ELR (cell line): ENCODE measurements at places on chromosomes 11 and 22.
A peak's percentile ranks its signal among the peaks of the same experiment; 100 is the strongest.

DNA sequence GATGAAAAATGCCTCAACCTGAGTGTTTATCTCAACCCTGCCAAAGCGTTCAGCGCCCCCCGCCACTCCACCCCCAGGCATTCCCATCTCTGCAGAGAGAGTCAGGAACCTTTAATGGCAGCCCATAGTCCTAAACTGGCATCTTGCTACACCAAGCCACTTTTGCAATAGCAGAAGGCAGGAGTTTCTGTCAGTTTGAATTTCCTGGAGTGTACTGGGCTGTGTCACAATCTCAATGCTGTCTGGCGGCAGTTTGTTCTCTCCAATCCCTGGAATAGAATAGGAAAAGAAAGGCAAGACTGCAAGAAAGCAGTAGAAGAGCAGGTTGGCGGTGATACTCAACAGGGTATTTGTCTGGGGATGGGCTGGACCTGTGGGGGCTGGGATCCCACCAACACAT, 32.9 kb upstream of the FLI1 start:
- DNase-seq = no peak

- DNase-seq = no peak
These were observed 80.1 kb downstream of the SVIP start for GRCh38 chr11:22749536-22749935.

DNA sequence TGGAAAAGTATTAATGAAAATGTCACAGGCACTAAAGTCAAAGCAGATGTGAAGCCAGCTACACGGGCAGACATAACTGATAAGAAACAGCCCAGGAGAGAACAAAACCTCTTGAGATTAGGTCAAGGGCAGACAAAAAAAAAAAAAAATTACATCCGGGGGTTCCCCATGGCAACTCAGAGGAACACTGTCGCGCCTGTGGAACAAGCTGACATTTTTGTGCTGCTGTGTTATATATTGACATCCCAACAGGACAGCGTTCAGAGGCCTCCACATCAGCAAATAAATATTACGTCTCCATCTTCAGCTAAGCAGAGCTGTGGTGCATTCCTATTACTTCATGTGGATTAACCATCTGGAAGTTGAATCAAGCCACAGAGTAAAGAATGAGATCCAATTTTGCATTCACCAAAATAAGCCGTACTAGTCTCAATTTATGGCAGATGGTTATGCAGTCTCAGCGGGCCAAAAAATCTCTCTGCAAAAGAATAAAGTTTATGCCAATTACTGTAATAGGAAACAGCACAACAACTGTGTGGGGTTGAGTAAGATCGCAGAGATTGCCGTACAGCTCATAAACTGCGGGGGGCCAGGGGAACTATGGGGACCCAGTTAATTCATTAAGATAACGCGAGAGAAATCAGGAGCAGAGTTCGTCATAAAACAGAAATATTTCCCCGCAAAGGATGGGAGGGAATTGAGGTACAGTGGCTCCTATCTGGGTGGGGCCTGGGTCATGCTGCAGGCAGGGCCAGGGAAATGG, 41.3 kb upstream of the MN1 start:
- no peak for DNase-seq

- DNase-seq = no peak
These were observed 206.7 kb downstream of the SBF2 start for GRCh38 chr11:10087186-10087922.

GRCh38 chr11:10453261-10453660, 1.8 kb upstream of the AMPD3 start:
- peak; percentile 47 for DNase-seq

DNA sequence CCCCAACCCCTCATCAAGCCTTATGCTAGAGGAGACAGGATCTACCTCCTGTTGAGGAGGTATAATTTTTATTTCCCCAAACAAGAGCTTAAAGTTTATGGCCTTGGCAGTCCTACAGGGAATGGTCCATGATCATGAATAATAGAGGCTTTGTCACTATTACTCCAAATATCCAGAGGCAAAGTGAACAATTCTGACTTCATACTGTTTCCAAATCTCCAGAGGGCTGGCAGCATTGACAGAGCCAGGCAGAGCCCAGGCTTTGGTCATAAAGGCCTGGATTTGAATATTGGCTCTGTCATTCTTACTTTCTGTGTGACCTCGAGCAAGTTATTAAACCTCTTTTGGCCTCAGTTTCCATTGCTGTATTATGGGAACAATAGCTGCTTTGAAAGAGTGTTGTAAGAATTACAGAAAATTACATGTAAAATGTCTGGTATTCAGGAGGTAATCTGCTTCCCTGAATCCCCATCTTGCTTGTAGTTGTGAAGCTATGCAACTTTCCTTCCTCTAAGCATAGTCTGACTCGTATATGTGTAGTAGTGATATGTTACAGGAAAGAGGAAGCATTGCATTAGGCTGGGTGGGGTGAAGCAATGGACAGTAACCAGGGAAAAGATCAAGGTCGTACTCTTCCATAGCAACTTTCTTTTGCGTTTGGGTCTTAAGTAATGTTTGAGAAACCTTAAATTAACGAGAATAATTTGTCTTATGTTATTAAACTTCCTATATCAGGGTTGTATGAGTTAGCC, 88.8 kb downstream of the CD44 start:
- DNase-seq = peak; percentile 52

GRCh38 chr11:119974051-119974450, 163.9 kb downstream of the TRIM29 start:
- no peak for DNase-seq

DNA sequence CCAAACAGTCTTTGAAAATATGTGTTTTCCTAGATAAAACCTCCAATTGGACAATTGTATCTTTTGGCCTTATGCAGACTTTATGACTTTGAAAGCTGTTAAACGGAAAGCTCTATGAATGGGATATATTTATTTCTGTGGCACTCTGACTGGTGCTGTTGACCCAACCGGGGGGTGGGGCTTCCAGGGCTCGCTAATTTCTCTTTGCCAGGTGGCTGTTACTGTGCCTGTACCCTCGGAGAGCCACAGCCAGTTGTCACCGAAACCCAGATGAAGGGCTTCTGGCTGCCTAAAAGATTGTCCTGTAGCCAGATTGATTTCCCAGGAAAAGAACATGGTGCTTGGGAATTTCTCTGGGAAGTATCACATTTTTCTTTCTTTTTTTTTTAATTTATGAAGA, 132.7 kb upstream of the NAV2 start:
- DNase-seq = no peak

- peak; percentile 2 for DNase-seq
These were observed 6.6 kb upstream of the MS4A12 start for GRCh38 chr11:60485987-60486386.

DNA sequence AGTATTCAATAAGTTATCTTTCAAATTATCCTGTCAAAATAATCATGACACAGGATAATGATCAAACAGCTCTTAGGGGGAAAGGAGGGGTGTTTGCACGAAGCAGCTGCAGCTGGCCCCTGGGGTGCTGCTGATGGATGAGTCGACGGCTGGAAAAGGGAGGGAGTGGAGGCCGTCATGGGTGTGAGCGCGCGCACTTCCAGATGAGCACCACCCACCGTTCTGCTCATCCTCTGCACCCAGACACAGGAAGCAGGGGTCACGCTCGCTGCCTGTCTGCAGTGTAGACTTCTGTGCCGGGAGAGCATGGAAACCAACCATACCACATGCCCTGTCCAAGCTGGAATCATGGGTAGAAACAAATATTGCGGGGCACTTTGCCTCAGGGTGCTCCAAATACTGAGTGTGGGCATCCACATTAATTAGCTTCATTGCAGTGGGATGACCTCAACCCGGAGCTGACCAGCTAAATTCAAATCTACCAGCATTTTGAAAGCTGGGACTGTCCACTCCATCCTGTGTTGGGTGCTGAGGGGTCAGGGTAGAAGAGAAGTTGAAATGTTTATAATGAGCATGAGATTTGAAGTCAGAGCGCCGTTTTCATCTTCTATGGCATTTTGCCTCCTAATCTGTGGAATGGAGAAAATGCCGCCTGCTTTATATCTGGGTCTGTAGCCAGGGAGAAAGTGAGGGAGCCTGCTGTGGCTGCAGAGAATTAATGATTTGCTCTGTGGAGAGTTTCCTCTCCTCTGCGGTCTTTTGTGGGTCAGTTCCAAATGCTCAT, 802.4 kb downstream of the TBC1D22A start:
- no peak for DNase-seq

DNA sequence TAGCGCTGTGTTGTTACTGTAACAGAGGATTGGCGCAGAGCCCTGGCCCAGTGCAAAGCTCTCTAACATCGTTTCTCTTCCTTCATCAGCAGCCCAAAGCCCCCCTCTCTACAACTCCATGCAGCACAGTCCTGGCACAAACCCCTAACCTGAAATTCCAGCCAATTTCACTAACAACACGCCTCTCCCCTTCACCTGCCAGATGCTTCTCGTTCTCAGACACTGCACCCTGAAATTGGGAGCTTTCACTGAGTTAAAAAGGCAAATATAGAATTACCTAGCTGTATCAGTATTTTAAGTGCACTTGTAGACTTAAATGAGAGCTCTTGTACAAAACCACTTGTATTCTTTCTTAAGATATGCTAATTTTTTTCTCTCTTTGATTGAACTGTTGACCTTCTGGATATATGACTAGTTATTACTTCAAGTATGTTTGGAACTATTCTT, 16.3 kb downstream of the GRAP2 start:
- DNase-seq = no peak

- no peak for DNase-seq
These were observed 86.1 kb downstream of the ARHGAP8 start for GRCh38 chr22:44838316-44839016.

DNA sequence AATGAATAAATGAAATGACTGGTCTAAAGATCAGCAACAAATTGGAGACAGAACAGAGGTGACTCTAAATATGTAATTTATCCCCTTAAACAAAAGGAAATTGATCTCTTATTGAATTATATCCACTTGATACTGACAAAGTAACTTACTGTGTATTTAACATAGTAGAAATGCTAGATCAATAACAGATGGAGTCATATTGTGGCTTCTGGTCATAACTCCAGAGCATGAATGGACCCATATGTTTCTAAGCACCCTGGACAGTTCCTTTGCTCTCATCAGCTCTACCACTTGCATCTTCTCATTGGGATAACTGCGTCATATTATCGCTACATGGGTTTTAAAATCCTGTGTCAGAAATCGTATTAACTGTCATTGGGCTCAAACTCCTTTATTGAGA, 222.3 kb downstream of the ETS1 start:
- DNase-seq = peak; percentile 69

DNA sequence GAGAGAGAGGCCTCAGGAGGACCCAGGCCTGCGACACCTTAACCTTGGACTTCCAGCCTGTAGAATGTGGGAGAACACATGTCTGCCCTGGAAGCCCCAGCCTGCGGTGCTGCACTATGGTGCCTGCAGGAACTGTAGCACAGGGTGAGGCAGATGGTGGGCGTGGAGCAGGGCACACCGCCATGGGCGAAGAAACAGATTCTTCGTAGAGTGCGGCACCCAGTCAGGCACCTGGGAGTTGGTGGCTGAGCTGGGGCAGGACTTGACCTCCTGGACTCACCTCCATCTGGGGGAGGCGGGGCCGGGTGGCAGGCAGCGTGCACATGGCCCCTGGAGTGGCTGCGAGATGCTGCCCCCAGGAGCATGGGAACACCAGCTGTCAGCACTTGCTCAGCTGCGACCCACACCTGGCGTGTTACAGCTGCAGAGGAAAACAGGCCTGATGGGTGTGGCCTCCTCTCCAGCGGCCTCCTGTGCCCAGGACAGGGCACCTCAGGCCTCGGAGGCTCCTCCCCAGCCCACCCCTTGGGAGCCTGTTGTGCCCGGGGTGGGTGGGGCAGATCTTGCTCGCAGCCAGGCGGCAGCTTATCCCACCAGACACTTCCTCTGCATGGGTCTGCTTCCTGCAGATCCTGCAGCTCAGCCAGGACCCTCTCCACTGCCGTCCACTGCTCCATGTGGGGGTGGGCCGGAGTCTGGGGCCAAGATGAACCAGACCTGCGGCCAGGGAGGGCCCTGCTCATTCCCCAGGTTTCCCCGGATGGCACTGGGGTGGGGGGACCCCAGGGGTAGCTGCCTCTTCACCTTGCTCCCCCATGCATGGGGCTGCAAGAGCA, 80.4 kb downstream of the MYEOV start:
- DNase-seq = no peak

- DNase-seq = no peak
These were observed 2.7 kb upstream of the PPARA start for GRCh38 chr22:46147471-46148267.

DNA sequence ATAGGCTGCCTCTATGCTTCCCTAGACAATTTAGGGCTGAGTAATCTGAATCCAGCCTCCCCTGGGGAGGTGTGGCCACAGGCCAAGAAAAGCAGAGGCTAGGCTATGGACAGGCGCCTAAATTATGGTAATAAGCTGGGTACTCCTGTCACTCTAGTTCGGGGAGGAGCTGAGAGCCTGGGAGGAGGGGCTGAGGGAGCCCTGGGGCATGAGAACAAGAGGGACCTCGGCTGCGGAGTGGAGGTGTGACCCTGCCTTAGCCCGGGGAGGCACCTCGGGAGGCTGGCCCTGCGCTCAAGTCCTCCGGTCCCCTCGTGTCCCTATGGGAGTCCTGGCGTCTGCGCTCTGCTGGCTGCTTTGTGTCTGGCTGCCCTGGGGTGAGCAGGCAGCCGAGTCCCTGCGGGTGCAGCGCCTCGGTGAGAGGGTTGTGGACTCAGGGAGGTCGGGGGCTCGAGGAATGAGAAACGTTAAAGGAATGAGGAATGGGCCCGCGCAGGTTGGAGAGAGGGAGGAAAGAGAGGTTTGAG, at the start of gene OTOG:
OTOG (plus strand) TSS at position 209 of the 527 bp plus-strand sequence; CDS start at position 323, 114 bp downstream.
- DNase-seq = no peak

DNA sequence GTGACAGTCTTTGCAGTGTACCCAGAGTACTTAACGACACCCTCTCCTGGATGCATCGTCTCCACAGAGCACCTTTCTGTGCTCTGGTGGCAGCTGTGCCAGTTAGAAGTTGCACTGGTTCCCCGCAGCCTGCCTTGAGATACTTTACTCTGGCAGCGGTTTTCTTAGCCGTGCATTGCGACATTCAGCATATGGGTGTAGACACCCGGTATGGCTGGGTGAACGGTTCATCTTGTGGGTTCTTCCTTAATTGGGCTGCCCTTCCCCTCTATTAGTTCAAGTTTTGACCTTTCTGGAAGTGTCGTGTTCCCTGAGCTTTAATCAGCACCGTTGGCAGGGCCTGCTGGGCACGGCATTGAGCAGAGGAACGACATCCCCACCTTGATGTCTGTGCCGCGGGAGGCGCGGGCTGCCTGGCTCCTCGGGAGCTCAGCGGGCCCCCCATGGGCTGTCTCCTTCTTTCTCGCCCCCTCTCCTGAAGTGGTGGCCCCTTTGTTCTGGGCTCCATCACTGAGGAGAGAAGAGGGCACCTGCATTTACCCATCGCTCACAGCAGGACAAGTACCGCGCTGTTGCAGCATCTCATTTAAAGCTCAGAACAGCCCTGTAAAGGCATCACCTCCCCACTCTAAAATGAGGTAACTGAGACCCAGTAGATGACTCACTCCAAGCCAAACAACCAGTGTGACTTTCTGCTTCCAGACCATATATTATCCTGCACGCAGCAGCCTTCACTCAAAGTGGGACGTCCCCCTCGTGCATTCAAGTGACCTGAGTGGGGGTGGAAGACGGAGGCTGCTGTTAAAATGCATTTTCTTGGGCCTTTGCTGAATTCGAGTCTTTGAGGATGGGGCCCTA, 13.3 kb downstream of the FAM83F start:
- no peak for DNase-seq
